CD8-positive, alpha-beta T cell (primary cell): ENCODE measurements at places on chromosomes 3 and 15.

DNA sequence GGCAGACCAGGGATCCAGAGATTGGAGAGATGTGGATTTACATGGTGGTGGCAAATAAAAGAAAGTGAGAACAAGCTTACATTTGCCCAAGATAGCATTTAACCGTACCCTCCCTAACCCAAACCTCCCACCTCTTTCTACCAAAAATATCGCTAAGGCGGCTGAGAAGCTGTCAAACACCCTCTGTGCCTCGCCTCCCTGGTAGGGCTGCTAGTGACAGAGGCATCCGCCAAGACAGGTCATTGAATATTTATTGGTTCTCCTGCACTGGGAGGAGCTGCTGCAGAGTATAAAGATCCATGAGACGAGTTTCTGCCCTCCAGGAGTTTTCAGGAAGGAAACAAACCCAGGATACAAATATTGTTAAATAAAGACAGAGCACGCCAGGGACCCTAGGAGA lies 107.3 kb upstream of the TMC3 start:
- DNase-seq, result no peak

DNA sequence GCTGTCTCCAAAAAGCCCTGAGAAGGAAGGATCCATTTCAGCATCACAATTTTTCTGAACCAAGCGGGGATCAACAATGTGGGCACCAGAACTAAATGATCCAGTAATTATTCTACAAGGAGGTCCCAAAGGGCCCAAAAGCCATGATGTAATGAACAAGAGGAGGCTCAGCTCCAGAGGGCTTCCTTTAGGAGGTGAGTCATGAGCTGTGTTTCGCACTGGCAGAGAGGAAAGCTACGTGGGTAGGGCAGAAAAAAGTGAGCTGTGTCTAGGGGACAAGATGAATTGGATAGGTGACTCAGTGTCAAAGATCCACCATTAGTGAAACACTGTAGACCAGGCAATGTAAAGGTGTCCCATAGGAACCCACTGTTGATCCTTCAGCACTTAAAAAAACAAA lies 113.4 kb downstream of the RORA start:
- DNase-seq, result no peak

- no peak for DNase-seq
These were observed 217.6 kb downstream of the ARRDC4 start for GRCh38 chr15:98177966-98178592.

DNA sequence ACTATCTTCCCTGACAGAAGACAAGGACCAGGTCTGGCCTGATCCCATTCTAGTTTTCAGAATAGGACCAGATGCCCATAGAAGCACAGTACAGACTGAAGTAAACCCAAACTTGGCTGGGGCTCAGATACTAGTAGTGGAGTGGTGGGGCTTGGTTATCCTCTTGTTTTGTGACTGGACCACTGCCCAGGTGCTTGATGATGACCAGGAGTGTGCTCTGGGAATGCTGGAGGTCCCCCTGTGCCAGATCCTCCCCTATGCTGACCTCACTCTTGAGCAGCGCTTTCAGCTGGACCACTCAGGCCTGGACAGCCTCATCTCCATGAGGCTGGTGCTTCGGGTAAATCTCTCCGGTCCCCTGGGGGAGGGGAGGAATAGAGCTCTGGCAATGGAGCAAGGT lies 36.3 kb downstream of the ESYT3 start:
- no peak for DNase-seq

DNA sequence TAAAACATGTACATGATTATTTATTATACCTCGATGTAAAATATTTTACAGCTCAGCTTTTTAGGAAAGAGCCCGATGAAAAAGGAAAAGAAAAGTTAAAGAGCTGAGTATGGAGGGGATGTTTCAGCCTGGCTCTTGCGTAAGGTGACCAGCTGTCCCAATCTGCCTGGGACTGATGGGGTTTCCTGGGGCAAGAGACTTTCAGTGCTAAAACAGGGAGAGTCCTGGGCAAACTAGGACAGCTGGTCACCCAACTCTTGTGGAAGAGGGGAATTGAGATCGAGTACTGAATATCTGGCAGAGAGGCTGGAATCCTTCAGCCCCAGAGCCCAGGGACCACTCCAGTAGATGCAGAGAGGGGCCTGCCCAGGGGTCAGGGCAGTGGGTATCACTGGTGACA lies 21.0 kb downstream of the DUOX2 start:
- no peak for DNase-seq

- no peak for DNase-seq
These were observed 192.9 kb upstream of the EIF1B start for GRCh38 chr3:40116478-40117177.

DNA sequence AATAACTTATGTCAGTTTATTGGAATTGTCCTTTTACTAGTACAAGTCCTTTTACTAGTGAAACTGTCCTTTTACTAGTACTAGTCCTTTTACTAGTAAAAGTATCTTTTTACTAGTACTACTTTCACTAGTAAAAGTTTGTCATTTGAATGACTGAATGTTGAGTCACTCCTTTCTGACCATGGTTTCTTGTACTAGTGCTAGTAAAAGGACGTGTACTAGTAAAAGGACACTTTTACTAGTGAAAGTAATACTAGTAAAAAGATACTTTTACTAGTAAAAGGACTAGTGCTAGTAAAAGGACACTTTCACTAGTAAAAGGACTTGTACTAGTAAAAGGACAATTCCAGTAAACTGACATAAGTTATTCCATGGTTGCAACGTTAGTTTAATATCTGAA lies 96.3 kb downstream of the ZMAT3 start:
- DNase-seq, result no peak

GRCh38 chr3:99505646-99506269 lies 132.6 kb upstream of the COL8A1 start:
- no peak for DNase-seq

DNA sequence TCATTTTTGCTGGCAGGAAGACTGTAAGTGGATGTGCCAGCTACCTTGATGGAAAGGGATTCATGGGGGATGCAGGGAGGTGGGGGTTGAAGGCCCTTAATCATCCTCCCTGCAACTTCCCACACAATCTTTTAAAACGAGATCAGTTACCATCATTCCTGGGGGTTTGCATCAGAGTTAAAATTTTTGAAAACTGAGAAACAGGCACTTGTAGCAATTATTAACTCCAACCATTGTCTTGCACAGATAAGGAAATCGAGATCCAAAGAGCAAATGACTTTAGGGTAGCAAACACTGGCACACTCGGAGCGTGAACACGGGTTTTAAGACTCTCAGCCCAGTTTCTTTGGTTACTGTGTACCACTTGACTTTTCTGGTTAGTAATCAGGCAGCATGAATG lies 41.9 kb downstream of the GPD1L start:
- no peak for DNase-seq
